GM12865 (cell line): ENCODE measurements at places on chromosomes 2 and 18.
A peak's percentile ranks its signal among the peaks of the same experiment; 100 is the strongest.

- DNase-seq: no peak
Observed at GRCh38 chr2:36408198-36408703, 52.7 kb downstream of the CRIM1 start.

- DNase-seq: no peak
Observed at GRCh38 chr2:24918326-24919036, 1.6 kb downstream of the ADCY3 start.

DNA sequence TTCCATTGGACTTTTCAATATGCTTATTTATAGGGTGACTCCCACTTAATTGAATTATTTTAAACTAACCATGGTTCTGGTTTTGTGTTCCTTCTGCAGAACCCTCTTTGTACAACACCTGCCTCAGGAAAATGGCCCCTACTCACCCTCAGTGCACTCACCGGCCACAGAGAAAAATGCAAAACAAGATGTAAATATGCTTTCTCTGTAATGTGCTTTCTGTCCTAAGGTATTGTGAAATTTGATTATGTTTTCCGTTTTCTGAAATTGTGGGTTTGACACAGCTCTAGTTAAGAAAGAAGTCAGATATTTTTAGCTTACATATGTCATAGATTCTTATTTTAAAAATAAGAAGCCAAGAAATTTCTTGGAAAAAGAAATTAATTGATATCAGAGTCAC, 357.7 kb upstream of the SMIM21 start:
- peak; percentile 3 for DNase-seq

DNA sequence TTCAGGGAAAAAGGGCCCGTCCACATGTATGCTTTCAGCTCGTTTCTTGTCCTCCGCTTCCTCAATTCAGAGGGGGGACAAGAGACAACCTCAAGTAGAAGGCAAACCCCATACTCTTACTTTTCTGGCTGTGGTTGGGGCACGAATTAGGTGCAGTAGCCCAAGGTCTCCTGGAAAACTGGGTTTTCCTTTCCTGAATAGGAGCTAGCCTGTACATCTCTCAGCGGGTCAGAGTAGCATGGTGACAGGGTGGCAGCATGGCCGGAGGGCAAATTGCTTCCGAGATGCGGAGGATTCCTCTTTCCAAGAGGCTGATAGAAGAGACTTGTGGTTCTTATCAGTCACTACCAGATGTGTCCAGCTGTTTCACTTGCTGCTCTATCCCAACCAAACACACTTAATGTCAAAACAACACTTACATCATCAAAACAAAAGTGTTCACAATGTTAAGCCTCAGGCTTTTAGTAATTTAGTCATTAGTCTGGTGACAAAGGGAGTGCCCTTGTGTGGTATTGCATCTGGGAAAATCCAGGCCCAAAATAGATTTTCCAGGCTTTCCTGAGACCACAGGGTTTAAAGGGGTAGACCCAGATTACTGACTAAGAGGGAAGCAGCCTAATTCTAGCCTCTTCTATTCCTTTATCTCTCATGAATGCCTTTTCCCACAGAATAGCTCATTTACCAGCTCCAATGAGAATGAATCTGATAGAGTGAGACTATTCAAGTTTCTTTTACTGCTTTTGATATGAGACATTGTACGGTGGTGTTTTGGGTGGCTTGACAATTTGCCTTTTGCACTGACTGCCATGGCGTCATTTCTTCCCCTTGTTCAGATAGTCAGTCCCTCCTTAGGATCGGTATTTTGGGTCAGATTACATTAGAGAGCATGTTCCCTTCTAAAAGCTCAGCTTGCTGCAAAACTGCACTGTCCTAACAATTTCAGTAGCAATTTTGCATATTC, 162.0 kb downstream of the LTBP1 start:
- no peak for DNase-seq

GRCh38 chr2:237474931-237475703, 11.9 kb upstream of the MLPH start:
- peak; percentile 74 for DNase-seq
